Stimulated activated CD8-positive, alpha-beta memory T cell treated with anti-CD3 and anti-CD28 coated beads, Interleukin-7, amount 100 ng/mL, for 1 hour (primary cell): ENCODE measurements at places on chromosomes 6 and 20.

DNA sequence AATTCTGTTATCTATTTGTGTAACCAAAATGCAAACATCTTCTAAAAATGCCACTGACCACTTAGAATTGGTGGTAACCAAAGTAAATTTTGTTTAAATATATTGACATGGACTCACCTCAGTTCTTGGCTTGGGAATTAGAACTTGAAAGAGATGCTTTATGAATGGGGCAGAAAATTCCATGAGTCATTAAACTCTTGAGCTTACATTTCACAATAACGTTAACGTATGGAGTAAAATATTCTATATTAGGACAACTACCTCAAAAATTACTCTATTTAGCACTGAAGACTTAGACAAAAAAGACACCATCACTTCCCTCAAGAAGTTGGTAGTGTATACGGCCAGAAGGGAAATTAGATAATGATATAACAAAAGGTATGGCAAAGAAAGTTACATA lies 752.2 kb upstream of the MARCKS start:
- DNase-seq, result no peak

DNA sequence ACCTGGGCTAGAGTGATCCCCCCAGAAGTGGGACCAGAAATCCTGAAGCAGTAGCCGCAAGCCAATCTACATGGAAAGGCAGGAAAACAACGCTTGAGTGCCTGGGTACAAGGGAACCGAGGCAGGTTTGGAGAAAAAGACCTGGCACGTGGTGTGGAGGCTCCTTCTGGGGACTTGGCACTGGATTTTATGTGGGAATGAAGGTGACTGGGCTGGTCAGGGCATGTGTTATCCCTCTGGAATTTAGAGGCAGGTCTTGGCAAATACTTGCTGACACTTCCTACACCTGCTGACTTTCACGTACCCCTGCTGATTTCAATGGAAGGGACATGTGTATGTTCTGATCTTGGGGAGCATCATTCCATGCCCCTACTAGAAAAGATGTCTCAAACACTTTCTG lies 25.0 kb upstream of the FAM217A start:
- DNase-seq, result no peak

- DNase-seq, result no peak
Observed at GRCh38 chr20:49256261-49256660, 21.6 kb downstream of the ZNFX1 start.

- DNase-seq, result no peak
Observed at GRCh38 chr6:104527761-104528415, 331.8 kb downstream of the HACE1 start.

- DNase-seq, result no peak
Observed at GRCh38 chr20:13927171-13927570, 63.2 kb downstream of the SEL1L2 start.

DNA sequence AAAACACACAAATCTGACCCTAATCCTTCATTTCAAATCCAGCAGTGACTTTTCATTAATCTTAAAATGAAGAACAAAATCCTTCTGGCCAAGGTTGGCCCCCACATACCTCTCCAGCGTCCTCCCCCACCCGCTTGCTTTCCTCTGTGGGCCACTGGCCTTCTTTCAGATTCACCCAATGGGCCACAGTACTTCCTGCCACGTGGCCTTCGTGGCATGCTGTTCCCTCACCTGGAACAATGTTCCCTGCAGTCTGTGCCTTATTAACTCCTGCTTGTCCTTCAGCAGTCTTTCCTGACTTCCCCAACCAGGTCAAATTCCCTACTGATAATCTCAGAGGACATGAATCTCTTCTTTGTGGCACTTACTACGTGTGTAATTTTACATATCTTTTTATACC lies 5.3 kb upstream of the GTF2H4 start:
- no peak for DNase-seq

DNA sequence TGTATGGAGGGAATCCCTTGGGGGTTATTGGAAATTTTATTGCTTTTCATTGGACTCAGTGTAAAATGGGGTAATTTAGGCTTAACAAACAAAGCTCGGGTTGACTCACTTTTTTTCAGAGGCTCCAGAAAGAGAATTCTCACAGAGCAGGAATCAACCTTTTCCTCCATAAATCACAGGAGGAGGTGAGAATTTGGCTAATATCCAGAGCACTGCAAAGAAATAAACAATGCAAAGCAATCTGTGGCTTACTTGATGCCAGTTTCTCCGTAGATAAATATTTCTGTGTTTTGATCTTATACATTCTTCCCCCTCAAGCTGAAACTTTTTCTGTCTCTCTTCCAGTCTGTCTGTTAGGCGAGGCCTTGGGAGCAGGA lies 176.6 kb downstream of the TSHZ2 start:
- no peak for DNase-seq

GRCh38 chr6:13767121-13767808 lies 47.1 kb downstream of the MCUR1 start:
- no peak for DNase-seq

DNA sequence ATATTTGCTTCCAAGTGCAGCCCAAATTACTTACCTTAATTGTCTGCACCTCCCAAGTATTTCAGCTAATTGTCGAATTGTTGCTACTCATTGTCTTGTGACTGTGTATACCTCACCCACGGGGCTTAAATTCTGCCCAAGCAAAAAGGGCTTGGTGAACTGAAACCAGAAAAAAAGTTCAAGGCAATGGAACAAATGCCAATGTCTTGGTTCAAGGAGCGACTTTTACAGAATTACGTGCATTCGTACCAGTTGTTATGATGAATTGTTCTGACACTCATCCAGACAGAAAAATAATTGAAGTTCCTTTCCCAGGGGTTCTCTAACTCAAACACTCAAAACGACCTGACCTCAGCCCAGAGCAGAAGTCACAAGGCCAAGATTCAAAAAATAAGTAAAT lies 13.9 kb upstream of the PXDC1 start:
- DNase-seq, result no peak

- DNase-seq, result no peak
Observed at GRCh38 chr6:109295109-109295773, 87.0 kb downstream of the CD164 start.

DNA sequence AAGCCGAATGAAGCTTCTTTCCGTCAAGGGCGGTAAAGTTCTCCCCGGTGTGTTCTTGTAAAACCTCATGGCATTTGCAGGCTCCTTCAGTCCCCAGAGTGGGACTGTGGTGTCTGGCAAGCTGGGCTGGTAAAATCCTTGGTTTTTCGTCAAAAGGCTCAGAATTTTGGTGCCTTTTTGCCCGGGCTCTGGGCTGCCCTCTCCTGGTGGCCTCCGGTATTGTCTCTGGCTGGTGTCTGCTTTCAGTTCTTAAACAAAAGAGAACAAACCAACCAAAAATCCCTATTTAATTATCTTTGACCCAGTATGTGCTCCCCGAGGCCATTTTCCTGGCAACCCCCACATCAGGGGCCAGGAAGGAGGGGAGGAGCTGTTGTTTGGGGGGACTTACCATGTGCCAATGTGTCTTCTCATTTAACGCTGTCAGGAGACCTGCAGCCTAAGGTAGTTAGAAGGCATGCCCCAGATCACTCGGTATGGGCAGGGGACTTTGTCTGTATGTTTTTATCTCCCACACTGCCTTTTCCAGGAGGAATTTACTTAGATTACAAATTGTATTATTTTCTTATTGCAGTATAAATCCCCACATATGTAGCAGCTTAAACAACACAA lies 11.1 kb downstream of the CDH4 start:
- DNase-seq, result no peak

DNA sequence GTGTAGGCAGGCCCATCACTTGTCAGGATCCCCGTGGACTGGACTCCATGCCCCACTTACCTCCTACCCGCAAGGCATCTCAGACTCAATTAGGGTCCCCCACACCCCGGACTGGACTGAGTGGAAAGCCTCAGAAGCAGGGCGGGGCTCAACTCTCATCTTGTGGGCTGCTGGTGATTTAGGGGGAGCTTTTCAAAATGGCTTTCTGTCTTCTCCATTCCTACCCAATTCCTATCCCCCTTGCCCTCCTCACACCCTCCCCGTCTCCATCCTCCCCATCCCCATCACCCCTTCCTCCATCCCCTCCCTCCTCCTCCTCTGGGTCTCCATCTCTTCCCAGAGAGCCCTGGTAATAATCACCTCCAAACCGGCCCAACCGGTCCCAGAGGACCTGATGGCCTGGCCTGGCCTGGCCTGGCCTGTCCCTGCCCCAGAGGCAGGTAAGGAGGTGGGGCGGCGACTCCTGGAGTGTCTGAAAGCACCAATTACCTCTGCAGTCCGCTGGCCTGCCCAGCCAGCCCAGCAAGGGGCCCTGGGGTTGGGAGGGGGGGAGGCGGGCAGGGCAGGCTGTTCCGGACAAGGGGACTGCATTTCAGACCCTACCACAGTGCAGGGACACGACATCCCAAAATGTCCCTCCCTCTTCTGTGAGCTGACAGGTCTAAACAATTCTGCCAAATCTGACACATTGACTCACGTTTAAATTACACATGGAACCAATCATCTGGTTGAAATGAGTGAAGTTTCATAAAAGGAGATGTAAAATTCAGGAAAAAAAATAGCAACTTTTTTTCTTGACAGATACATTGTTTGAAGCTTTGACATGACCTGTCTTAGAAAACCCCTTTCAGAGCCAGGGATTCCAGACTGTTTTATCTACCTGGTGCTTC lies 24.8 kb downstream of the MAFB start:
- DNase-seq, result no peak

- no peak for DNase-seq
Observed at GRCh38 chr6:111996144-111996865, 57.6 kb upstream of the CCN6 start.

DNA sequence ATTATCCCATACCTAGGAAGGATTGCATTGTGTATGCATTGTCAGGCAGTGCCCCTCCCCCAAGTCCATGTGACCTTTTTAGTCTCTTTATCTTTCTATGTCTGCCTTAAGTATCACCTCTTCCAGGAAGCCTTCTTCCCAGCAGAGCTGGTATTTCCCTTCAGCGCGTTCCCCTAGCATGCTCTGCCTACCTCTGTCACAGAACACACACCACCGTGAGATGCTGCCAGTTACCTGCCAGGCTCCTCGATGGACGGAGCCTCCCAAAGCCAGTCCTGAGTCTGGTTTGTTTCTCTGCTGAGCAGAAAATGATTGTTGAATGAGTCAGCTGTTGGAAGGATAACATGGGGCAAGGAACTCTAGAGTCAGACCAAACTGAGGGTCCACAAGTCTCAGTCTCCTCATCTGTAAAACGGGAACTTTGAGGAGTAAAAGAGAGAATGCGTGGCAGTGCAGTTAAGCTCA lies 11.3 kb upstream of the ZNF335 start:
- no peak for DNase-seq

DNA sequence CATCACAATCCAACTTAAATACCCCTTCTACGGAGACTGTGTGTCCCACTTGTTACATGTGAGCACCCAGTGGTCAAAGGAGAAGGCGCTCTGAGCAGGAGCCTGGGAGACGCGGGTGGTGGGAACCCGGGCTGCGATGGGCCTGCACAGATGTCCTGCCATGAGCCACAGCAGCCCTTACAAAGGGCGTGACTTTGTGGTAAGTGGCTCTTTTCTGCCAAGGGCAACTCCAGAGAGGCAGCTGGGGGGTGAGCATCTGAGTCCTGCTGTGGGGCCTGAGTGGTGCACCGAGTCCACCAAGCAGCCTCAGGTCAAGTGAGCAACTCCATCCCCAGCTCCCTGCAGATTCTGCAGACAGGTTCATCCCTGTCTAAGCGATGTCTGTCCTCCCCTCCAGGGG lies 33.6 kb upstream of the CST7 start:
- DNase-seq, result no peak

GRCh38 chr6:116672306-116672705 lies 3.7 kb upstream of the ZUP1 start:
- no peak for DNase-seq

DNA sequence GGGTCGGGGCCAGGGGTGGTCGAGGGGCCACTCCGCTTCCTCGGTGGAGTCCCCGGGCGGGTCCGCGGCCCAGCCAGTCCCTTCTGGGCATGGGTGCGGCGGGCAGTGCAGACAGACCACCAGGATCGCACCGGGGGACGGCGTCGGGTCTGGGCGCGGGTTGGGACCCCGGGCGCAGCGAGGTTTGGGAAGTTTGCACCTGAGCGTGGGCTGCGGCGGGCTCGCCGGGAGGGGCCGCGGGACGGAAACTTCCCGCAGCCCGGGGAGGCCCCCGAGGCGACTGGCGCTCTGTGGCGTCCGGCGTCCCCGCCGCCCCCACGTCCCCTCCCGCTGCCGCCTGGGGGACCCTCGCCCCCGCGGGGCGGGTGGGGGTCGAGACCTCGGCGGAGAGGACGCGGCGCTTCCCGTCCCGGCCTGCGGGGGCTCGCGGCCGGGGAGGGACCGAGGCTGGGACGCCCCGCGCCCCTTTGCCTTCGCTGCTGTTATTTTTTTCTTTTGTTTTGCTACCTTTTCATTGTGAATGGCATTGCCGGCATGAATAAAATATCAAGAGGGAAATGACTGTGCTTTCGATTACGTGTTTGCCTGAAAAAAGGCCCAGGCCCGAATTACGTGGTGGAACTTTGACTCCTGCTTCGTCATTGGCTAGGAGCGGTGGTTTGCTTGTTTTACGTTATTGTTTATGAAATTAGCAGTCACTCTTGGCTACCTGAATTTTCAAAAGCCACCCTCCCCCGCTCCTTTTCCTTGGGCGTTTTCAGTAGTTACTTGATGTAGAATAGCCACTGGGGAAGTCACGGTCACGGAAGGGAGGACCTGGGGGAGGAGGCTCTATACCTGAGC lies 703 bp downstream of the SNX9 start:
- peak; percentile 32 for DNase-seq

DNA sequence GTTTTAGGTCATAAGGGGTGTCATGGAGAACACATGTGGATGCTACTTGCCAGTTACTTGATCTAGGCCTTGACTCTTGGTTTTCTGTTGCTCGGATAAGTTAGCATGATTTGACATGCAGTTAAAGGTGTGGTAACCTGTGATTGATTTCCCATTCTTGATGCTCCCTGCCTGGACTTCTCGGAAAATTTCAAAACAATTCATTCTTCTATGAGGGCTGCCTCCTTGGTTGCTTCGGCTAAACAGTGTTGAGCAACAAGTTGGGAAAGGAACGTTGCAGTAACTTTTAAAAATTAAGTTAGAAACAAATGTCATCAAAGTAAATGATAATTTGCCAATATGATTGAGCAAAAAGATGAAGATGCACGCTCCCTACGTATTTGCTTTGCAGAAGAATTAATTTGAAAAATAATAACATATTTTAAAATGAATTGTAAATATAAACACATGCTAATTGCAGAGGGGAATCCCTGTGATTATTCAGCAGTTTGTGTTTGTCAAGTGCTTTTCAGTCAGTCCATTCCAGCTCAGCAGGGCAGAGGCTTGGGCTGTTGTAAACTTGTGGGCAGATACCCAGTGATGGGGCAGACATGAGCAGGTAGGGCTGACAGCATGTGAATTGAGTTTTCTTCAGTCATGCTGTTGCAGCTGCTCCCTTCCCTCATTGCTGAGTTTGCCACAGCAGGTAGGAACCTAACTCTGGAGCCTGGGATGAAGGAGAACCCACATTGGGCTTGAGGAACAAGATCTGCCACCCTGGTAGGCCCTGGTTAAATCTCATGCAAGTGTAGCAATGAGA lies 110.2 kb downstream of the ESR1 start:
- no peak for DNase-seq

DNA sequence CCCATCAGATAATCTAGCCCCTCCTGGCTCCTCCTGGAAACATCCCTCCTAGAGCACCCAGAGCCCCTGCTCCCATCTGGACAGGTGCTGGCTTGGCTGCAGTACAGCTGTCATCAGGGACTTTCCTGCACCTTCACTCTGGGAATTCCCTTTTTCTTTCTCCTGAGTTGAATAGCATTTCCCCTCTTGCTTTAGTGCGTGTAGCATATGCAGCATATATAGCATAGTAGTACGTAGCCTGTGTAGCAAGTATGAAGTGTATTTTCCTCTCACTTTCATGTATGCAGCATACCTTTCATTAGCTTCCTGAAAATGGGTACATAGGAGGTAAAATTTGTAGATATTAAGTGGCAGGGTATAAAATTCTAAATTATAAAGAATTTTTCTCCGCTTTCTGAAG lies 352.9 kb downstream of the ESR1 start:
- DNase-seq, result no peak
